Stimulated activated CD4-positive, alpha-beta T cell treated with anti-CD3 and anti-CD28 coated beads, TNF-alpha, amount 100 ng/mL, for 4 hours (primary cell): ENCODE measurements at places on chromosomes 2 and 18.
A peak's percentile ranks its signal among the peaks of the same experiment; 100 is the strongest.

- DNase-seq = no peak
These were observed 239.6 kb downstream of the BABAM2 start for GRCh38 chr2:28129955-28130695.

DNA sequence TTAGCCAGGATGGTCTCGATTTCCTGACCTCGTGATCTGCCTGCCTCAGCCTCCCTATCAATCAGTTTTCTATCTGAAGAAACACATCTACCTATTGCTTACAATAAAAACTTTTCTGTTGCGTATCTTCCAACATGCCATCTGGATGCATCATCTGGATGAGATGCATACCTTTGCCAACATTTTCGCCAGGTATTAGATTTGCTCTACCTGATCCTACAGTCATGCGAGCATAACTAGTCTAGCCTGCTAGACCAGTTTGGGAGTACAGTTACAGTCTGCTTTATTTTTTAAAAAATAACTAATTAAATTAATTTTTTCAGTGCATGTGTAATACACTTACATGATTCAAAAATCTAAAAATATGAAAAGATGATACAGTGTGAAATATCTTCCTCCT is 334.0 kb upstream of the MEX3C start:
- no peak for DNase-seq

GRCh38 chr2:72261076-72261475 is 113.4 kb upstream of the CYP26B1 start:
- DNase-seq = no peak

DNA sequence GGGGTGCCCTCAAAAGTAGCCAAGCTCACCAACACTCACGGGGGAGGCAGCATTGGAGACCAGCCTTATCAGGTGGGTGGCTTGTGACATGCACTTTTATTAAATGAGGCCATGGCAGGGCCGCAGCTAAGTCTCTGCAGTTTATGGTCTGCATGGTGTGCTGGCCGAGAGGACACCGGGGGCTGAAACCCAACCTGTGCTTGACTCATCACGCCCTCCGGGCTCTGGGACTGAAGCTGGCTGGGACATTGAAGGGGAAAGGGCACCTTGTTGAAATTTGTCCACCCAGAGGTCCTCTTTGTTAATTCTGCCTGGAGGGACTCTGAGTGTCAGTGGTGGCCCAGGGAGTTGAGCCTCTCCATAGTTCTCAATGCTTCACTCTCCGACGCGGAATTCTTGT is 17.7 kb upstream of the NTSR2 start:
- DNase-seq = no peak

DNA sequence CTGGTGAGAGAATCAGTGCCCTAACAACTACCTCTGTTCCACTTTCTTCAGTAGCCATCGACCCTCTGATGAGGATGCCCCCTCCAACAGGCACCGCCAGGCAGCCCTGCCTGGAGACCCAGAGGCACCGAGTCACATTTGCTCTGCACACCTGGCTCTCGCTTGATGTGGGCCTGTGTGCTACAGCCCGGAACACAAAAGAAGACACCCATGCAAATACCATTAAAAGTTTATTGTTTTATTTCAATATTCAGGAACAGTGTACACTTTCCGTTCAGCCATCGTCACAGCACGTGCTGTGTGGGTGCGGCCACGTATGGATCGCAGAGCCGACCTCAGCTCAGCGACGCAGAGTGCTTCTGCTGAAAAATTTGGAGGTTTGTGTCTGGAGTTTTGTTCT is 154.0 kb downstream of the MBP start:
- DNase-seq = no peak

- peak; percentile 51 for DNase-seq
These were observed at the start of gene GAD1 for GRCh38 chr2:170816504-170817092. Gene GAD1, plus strand, starts transcription at chr2:170816887. Its CDS starts 1,705 bp downstream, at chr2:170818592.

DNA sequence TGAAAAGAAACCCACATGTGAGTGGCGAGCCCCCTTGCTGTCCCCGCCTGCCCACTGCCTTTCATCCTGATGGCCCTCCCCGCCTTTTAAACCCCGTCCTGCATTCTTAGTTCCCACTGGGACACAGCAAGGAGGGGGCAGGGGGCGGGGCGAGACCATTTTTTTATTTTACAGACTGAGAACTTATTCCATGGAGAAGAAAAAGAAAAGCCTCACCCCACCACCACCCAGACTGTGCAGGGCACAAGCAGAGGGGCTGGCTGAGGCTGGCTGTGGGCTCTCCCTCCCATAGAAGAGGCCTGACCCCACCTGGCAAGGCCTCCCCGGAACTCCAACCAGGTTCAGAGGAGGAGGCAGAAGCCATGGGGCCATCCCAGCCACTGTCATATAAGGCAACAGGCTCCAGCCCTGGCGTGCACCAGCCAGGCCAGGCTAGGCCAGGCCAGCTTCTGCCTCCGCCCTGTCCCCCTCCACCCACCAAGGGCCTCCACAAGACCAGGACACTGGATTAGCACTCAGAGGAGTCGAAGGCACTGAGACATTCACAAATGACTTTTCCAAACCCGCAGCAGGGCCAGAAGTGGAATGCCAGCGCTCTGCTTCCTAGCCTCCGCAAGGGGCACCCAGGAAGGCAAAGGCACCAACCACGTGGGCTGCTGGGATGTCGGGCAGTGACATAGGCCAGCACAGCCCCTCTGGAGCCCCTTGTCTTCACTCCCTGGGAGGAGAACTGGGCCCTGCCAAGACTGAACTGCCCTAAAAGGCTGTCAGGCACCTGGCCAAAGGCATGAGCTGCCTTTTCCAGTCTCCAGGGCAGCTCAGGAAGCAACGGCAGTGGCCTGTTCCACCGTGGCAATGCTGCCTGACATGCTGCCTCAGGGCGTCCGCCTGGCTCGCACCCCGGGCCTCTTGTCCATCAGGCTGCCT is 37.5 kb upstream of the SEMA4C start:
- DNase-seq = no peak

DNA sequence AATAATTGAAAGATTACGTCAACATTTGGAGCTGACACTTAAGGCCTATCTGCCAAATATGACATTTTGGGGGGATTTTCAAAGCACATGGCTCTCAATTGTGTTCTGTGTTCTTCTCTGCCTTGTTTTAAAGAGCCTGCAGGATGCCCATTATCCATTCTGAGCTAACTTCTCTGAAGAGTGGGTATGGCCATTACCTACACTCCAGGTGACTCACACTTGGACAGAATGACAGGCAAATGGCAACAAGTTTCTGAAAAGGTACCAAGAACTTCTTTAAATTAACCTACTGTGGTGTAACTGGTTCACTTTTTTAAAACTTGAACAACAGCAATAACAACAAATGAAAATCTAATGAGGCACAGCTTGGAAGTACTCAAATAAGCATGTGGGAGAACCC is 834.9 kb upstream of the SLC39A10 start:
- no peak for DNase-seq

- DNase-seq = no peak
These were observed 116.6 kb downstream of the SRBD1 start for GRCh38 chr2:45494275-45494977.

DNA sequence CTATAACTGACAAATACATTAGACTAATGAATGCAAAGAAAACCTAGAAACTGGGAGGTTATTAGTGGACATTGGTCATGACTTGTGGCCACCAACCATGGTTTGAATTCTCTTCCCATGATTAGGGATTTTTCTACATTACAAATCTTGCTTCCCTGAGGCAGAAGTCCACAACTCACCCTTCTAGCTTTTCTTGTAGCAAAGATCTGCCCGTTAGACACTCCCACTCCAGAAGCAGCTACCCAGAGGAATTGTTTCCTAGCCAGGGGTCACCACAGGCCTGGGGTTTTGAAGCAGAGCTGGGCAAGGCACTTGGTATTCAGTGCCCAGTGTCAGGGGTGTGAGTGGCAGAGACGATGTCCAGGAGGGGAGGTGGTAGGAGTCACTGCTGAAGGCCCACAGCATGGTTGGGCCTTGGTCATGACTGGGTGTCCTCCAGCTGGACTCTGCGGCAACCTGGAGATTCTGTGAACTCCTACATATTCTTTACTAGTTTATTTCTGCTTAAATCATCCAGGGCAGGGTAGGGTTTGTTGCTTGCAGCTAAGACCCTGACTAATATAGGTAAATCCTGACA is 54.9 kb downstream of the ACTR2 start:
- DNase-seq = no peak

DNA sequence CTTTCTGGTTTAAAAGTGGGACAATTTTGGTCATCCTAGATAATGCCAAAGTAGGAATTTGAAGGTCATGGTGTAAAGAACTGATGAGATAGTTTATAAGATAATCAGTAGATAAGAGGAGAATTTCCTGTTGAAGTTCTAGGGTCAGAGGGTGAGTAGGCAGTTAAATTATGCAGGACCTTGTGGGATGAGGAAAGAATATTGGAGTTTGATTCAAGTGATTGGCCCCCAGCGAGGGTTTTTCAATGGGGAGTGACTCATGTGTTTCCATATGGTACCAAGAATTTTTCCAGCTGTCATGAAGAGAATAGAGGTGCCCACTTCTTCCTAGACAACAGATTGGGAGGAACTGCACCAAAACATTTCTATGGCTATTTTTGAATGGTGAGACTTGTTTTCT is 940.2 kb upstream of the ZEB2 start:
- DNase-seq = no peak

DNA sequence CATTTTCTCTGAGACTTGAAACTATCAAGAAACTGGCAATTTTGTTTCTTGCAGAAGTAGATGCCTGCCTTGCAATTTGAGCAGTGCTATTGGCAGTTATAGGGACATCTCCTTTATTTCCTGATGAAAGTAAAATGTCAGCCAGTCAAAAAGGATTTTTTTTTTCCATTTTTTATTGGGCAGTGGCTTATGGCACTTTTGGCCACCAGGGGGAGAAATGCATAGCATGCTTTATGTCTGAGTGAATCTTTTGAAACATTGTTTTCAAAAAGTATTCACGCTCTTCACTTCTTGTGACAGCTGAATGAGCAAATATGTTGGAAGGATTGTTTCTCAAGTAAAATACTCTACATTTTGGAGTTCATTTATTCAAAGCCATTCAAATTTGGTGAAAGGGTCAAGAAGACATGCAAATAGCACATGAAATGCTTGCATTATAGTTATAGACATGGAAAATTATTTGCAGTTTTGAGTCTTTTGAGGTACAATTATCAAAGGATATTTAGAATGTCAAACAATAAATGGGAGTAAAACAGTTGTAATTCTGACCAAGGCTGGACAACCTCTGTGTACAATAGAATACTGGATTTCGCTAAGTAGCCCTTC is 491.0 kb downstream of the CDH2 start:
- no peak for DNase-seq

GRCh38 chr2:62391696-62392095 is 114.3 kb downstream of the TMEM17 start:
- DNase-seq = no peak

GRCh38 chr2:112795774-112796173 is 11.5 kb upstream of the IL1A start:
- DNase-seq = no peak

DNA sequence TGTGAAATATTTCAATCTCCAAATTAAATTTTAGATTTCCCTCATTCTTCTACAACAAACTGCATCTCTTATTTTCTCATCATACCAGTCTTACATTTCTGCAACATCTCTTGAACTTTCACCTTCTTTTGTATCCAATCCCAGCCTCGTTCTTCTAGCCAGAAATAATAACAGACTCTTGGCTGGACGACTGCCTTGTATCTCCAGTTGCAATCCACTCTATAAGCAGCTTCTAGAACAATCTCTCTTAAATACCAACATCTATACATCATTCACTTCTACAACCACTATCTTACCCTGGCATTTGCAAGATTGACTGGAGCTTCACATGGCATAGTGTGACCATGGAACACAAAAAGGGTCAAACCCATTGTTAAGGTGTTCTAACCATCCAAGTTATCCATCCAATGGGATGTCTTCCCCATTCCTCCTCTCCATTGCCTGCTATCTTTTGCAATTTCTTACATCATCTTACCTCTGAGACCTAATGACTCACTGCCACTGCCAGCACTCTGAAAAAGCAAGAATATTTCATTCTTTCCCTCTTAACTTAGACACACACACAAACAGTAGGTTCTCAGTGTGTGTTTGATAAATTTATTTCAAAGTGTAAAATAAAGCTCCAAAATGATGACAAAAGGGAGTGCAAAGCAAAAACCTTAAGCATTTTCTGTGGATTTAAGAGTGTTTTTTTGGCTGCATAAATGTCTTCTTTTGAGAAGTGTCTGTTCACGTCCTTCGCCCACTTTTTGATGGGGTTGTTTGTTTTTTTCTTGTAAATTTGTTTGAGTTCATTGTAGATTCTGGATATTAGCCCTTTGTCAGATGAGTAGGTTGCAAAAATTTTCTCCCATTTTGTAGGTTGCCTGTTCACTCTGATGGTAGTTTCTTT is 145.6 kb downstream of the METTL4 start:
- DNase-seq = no peak

- DNase-seq = no peak
These were observed 3.6 kb upstream of the TRABD2A start for GRCh38 chr2:84884449-84884848.

- DNase-seq = no peak
These were observed 103.5 kb upstream of the CTDP1 start for GRCh38 chr18:79575891-79576685.

DNA sequence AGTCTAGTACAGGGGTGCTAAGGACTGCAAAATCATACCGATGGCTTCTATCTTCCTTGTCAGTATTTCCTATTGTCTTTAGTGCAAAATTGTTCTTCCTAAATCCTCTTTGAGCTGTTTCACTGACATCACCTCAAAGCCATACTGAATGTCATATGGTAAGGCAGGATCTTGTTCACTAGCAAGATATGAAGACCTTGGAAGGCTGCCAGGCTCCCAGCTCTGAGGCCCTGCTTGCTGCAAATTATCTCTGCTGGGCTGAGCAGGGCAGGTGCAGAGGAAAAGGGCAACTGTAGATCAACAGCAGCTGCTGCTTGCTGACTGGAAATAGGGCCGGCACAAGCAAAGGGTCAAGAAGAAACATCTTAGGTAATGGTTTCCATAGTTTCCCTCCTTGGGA is 58.2 kb downstream of the PMAIP1 start:
- no peak for DNase-seq

DNA sequence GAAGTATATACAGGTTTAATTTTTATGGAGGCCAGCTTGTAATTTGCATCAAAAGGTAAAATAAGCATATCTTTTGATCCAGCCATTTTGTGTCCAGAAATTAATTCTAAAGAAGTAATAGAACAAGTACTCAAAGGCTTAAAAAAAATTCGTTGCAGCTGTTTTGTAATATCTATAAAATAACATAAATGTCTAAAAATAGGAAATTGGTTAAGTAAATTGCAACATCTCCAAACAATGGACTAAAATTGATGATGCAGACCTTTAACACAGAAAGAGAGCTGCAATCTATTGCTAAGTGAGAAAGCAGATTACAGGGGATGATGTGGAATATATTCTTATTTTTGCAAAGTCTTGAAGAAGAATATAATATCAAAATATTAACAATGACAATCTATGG is 19.4 kb downstream of the AAK1 start:
- DNase-seq = no peak

GRCh38 chr18:45845410-45845809 is 19.9 kb downstream of the SIGLEC15 start:
- no peak for DNase-seq

- no peak for DNase-seq
These were observed 4.8 kb downstream of the PJVK start for GRCh38 chr2:178455947-178456346.

- DNase-seq = no peak
These were observed 16.9 kb downstream of the GPR55 start for GRCh38 chr2:230908092-230908594.
